CD4-positive, alpha-beta T cell treated with Interleukin-2 at 100 ng/mL for 4 hours (primary cell): ENCODE measurements at places on chromosomes 1 and 21.
A peak's percentile ranks its signal among the peaks of the same experiment; 100 is the strongest.

DNA sequence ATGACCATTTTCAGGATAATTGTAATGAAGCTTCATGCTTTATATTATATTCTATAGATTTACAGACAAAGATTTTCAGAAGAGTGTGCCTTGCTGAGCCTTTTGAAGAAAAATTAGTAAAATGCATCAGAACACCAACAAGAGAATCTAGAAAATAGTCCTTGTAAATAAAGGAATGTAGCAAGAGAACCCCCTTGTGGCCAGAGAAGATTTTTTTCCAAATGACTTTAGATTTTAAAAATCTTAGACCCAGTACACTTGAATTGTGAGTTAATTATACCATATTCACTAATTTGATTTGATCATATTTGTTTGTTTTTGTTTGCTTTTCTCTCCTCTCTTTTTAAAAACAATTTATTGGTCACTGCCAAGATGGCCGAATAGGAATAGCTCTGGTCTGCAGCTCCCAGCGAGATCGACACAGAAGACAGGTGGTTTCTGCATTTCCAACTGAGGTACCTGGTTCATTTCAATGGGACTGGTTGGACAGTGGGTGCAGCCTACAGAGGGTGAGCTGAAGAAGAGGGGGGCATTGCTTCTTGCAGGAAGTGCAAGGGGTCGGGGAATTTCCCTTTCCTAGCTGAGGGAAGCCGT lies 12.8 kb upstream of the IFI44L start:
- DNase-seq = no peak

- DNase-seq = no peak
Observed at GRCh38 chr1:233197940-233198339, 97.6 kb downstream of the PCNX2 start.

- DNase-seq = no peak
Observed at GRCh38 chr1:11461531-11462137, 17.3 kb upstream of the DISP3 start.

DNA sequence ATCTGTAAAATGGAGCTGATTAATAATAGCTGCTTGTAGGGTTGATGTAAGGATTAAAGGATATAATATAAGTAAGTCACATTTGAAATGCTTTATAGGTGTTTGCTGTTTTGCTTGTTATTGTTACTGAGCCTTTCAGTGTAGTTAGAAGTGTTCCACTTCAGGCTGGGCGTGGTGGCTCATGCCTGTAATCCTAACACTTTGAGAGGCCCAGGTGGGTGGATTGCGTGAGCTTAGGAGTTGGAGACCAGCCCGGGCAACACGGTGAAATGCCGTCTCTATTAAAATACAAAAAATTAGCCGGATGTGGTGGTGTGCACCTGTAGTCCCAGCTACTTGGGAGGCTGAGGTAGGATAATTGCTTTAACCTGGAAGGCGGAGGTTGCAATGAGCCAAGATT lies 12.2 kb downstream of the TRNAU1AP start:
- no peak for DNase-seq

DNA sequence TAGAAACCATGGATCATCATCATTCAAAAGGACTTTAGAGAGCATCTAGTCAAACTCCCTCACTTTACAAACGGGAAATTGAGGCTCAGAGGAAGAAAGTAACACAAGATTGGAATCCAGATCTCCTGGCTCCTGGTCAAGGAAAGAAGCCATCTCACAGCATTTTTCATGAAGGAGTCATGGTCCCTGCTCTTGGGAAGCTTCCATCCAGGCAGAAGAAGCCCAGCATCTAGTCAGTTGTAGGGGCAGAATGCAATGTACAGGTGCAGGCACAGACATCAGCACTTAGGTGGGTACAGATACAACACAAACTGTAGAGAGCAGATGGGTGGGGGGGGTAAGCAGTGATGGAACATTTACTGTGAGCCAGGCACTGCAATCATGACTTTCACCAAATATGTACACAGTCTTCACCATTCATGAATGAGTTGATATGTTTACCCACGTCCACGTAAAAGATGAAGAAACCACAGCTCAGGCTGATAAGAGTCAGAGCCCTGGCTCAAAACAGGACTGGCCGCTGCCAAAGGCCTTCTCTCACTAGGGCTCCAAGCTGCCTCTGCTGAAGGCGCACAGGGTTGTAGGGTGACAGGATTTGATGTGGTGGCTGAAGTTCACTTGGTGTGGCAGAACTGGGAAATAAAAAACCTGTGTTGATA lies 44.0 kb downstream of the OPTC start:
- no peak for DNase-seq

- no peak for DNase-seq
Observed at GRCh38 chr21:35952651-35953340, 107.5 kb downstream of the SETD4 start.

GRCh38 chr1:181075766-181076350 lies 12.6 kb upstream of the IER5 start:
- no peak for DNase-seq

DNA sequence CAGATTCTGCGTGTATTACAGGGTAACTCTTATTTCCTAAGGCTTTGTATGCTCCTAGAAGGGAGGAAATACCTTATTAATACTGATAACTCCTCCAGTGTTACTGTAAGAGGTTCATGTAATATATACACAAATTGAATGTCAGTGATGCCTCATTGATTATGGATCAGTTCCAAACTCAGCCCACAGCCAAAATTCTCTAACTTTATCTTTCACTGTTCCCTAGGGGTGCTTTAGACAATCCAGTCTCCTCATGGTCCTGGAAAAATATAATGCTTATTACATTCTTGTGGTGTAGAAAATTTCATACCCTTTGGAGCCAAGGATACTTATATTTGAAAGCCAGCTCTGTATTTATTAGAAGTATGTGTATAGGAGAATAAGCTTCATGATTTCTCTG lies 73.0 kb downstream of the NGF start:
- DNase-seq = no peak

DNA sequence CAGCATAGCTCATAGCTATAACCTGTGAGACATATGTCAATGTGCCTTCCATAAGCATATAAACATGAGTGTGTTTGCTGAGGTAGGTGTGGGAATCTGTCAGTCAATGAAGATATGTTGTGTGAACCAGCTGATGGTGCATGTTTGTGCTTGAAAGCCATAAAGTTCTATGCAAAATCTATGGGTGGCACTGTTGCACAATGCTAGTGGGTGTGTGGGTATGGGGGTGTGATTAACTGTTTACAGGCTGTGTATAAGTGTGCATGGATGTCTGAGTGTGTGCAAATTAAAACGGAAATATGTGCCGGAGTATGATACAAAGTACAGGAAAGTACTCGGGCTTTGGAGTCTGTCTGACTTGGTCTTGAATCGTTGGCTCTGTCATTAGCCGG lies 1.0 kb upstream of the ATP2B4 start:
- DNase-seq = peak; percentile 89

- DNase-seq = no peak
Observed at GRCh38 chr1:7250176-7250575, 464.9 kb downstream of the CAMTA1 start.

- DNase-seq = no peak
Observed at GRCh38 chr1:61300899-61301298, 218.5 kb downstream of the NFIA start.

GRCh38 chr1:194013561-194013960 lies 827.1 kb upstream of the B3GALT2 start:
- no peak for DNase-seq

DNA sequence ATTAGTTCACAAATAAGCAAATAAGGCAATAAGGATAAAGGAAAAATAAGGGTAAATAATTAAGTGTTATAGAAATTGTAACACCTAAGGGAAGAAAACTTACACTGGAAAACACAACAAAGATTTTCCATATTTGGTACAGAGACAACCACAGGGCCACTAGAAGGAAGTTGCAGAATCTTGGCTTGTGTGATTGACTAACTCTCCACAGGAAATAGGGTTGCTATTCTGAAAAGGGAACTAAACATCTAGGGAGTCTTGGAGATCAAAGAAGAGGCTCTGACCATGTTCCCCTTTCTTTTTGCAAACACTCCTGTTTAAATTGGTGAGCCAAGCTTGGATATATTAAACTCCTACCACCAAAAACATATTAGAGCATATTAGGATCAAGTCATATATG lies 59.1 kb downstream of the APCS start:
- DNase-seq = no peak

GRCh38 chr21:42835611-42836401 lies 43.5 kb downstream of the WDR4 start:
- DNase-seq = no peak

DNA sequence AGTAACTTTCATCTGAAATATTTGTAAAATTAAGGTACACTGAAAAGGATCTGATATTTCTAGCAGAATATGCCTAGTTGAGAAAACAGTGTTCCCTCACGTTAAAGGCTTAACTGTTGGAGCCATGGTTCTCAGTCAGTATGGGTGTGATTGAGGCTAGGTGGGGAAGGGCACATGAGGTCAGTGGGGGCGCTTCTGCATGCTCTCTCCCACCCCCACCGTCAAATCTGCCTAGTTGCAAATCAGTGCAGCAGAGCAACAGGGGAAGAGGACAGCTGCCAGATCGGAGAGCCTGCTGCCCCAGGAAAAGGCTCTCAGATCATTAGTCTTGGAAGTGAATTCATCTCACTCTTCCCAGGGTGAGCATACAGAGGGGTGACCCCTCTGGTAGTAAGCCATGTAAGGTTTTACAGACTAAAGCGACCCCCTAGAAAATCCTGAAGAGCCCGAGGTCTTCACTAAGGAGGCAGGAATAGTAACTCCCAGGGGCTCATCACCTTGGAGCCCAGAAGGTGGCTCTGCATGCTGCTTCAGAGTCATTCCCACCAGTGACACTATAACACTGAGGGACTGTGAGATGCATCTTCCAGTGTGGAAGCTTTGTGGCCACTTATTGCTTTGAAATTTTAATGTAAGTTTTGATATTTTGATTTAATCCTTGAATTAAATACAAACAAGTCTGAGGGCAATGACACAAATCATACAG lies 83.1 kb upstream of the BARHL2 start:
- DNase-seq = no peak

DNA sequence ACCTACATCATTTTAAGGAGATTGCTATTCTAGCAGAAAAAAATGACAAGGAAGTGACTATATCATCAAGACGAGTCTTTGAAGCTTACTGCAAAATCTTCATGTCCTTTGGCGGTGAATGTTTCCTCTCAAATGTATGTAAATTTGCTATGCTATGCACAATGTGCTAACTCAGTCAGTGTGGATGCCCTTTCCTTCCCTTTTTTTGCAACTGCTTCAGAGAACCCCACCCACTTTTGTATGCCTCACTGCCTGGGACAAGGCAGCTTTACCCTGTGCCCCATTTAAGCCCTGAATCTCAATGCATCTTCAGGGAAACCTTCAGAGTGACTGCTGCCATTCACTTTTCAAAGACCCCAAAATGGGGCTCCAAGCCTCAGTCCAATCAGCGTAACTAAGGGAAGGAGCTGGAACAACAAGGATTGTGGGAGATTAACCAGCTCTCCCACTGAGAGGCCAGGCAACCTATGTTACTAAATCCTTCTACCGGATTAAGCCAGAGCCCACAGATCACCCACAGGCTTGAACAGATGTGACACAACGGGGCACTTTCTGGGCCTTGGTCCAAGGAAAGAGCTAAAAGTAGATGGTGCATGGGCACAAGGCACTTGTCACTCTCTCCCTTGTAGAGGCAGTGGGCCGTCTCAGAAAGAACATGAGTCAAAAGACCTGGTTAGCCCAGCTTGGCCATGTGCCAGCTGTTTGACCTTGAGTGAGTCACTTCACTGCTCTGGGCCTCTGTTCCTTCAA lies 154.4 kb downstream of the PLPP3 start:
- DNase-seq = no peak

GRCh38 chr21:42939582-42940413 lies 14.4 kb upstream of the ERVH48-1 start:
- DNase-seq = no peak
